ENCODE measurements at places on chromosomes 4 and X.

GRCh38 chrX:131854581-131854980 is 168.5 kb upstream of the STK26 start:
- DNase-seq: no peak

DNA sequence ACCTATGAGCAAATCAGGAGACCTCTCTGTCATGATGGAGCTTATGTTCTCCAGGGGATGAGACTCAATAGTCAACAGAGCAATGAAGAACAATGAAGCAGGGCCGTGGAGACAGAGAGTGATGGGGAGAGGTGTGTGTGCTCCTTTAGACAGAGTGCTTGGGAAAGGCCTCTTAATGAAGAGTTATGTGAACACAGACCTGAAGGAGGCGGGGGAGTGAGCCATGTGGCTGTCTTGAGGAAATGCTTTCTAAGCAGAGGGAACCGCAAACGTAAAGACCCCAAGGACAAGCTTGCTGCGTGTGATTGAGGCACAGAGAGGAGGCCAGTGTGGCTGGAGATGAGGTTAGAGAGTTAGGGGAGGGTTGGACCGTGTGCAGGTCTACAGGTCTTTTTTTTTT is 53.1 kb downstream of the CHRNA9 start:
- DNase-seq: no peak

DNA sequence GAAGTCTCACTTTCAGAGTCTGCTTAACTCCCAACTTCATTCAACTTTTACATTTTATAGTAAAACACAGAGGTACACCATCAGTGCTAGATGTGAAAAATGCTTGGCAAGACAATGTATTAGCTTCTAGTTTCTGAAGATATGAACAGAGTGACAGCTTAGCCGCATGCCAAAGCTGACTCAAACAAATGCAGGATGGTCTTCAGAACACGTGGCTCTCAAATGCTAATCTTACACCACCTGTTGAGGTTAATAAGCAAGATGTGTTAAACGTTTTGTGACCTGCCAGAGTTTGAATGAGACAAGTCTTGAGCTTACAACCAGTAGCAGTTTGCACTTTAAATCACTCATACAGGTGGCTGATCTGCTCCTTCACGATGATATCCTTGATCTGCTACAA is 18.9 kb upstream of the GPM6B start:
- no peak for DNase-seq

GRCh38 chr4:6180841-6181631 is 19.3 kb downstream of the JAKMIP1 start:
- DNase-seq: no peak

DNA sequence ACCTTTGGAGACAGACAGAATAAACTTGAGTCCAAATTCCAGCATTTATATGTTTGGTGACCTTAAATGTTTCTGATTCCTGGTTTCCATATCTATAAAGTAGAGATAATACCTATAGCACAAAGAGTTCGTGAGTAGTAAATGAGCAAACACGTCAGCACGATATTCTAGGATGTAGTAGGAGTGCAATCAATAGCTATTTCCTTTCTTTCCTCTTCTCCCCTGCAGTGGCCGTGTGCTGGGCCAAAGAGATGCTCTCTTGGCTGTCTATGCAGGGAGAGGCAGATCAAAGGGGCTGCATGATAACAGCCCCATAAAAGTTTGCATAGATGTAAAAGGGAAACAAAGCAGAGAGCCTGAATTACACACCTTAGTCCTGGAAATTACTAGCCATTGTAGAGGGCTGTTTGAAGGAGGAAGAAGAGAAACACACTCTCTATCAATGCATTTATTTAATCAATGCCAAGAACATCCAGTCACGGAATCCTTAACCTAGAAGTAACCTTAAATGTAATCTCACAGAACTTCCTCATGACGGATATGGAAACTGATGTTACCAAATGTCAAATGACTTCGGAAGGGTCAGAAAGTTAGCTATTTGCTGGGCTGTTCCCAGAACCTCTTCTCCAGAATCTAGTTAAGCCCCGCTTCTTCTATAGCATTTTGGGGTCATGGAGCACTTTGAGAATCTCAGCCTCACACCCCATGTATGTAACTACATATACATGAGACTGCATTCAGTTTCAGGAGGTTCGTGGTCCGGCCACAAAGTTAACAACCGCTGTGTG is 35.5 kb upstream of the PLAC8 start:
- DNase-seq: no peak

DNA sequence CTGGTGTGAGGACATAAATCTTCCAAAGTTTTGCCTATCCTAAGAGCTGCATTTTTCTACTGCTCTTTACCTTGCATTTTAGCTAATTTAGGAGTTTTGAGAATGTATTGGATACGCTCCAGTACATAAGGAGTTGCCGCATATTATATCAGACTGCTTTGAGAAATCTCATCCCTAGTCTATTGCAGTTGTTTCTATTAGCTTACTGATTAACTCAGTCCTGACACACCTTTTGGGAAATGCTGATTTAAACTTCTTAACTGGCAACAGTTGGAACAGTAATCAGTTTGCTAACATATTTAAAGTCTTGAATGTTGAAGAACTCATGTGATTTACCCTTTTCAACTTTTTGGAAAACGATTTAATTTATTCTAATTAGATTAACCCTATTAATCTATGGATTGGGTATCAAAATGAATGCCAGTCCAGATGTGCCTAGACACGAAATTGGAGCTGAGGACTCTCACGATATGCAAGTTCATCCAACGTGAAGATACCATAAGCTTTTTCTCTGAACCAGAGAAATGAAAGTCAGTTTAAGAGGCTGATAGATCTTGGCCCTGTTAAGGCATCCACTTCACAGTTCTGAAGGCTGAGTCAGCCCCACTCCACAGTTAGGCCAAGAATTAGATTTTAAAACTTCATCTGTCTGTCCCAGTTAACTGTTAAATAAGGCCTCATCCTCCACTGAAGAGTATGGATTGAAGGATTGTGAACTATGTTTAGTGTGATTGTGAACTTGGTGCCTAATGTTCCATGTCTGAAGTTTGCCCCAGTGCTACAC is 90.0 kb downstream of the MAOA start:
- no peak for DNase-seq

GRCh38 chr4:135548711-135549110 is 1347.1 kb upstream of the PABPC4L start:
- no peak for DNase-seq

DNA sequence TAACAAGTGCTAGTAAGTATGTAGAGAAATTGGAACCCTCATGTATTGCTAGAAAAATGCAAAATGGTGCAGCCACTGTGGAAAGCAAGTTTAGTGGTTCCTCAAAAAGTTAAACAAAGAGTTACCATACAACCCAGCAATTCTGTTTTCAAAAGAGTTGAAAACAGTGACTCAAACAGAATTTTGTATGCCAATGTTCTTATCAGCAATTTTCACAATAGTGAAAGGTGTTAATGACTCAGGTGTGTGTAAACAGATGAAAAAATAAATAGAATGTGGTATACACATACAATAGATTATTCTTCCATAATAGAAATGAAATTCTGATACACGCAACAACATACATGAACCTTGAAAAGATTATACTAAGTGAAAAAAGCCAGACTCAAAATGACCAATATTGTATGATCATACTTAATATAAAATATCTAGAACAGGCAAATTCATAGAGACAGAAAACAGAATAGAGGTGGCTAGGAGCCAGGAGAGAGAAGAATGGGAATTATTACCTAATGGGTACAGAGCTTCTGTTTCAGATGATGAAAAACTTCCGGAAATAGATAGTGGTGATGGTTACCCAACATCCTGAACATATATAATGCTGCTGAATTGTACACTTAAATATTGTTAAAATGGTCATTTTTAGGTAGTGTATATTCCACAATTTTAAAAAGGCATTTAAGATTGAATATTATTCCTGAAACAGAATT is 51.6 kb downstream of the WDFY3 start:
- no peak for DNase-seq

DNA sequence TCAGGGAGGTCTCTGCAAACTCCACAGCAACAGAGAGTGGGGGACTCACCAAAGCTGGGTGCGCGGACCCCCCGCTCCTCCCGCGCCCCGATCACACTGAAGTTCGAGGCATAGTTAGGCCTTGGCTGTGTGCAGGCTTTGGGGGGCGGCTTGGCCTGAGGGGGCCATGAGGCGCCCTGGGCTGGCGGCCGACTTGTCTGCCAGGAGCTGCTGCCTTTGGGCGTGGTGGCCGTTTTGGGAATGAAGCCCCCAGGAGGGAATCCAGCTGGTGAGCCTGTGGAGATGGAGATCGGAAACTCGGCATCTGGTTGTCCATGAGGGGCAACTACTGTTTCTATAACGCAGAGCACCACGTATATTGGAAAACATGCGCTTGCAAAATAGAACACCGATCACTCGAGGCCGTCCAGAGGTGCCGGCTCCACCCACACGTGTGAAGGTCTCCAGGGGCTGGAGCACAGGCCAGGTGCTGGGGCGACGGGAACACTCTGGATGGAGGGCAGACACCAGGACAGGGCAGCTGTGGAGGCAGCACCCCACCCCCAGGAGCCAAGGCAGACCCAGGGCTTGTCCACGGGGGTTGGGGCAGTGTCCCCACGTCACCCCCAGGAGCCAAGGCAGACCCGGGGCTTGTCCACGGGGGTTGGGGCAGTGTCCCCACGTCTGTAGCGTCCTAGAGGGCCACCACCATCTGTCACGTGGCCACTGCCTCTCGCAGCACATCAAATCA is 25.9 kb upstream of the CPLX1 start:
- no peak for DNase-seq

DNA sequence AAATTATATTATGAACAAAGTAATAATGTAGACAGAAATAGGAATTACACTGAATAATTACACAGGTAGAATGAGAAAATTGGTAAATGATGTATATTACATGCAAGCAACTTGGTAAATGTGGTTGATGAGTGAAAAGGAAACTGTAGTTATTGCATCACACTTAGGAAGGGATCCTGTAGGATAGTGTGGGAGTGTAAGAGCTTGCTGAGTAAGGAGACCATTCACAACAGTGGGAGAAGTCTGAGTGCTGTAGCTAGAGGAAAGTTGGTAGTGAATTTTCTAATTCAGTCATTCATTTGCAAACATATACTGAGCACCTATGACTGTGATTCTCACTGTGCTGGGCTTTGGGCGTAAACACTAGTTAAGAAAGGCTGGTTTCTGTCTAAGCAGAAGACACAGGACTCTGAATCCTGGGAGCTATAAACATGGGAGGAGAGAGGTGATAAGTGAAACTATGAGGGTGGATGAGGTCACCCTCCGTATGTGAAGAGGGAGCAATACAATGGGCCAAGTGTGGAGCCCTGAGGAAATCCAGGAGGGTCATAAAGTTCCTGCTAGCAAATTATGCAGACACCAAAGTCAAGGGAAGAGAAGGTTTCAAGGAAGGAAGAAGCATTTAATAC is 14.2 kb upstream of the CPE start:
- DNase-seq: no peak

DNA sequence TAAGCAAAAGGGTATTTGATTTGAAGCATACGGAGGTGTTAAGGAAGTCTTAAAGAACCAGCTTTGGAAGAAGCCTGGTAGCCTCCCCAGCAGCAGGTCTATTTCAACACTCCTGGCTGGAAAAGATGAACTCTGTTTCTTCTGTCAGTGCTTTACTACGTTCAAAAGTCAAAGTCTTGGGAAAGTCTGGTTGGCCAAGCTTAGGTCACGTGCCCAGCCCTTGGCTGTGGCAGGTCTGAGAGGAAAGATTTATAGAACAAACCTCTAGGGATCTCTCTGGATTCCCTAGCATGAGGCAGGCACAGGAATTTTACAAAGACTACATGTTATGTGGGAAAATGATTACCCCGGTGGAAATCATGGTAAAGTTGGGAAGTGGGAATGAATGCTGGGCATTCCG is 8.6 kb upstream of the ARHGAP10 start:
- no peak for DNase-seq

DNA sequence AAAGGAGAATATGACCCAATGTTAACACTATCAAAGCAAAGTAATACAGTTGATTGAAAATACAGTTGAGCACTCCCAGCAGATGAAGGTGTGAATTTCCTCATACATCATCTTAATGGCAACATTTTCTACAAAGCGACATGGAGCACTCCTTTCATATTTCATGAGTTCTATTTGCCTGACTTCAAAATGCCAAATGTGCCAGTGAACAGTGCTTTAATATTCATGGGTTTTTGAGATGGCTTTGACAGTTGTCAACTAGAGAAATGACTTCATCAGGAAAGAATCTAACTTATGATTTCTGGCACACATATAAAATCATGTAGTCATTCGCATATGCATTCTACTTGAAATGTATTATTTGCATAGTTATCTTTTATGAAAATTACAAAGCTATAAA is 222.4 kb downstream of the GALNTL6 start:
- DNase-seq: no peak

GRCh38 chr4:13966231-13967195 is 339.0 kb upstream of the BOD1L1 start:
- DNase-seq: peak; percentile 53

GRCh38 chrX:20217906-20218305 is 48.8 kb downstream of the RPS6KA3 start:
- DNase-seq: no peak

- DNase-seq: no peak
Observed at GRCh38 chr4:164261831-164262230, 492.1 kb upstream of the SMIM31 start.

DNA sequence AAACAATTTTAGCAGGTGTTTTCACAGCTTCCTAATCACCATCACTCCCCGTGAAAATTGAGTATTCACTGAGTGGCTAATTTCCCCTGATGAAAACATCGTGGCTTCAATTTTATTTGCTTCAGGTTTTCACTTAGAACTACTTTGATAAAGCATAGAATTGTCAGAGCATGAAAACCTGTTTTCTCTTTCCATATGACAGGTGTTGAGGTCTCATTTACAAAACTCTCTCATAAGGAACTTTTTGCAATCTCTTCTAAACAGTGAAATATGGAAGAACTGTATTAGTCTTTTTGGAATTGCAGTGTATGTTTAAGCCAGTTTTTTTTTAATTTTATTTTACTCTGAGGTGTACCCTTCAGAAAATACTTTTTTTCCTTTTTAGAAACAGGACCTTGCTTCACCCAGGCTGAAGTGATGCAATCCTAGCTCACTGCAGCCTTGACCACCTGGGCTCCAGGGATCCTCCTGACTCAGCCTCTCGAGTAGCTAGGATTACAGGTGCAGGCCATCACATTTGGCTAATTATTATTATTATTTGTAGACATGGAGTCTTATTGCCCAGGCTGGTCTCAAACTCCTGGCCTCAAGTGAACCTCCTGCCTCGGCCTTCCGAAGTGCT is 111.2 kb upstream of the RAPGEF2 start:
- DNase-seq: no peak

- no peak for DNase-seq
Observed at GRCh38 chrX:123990602-123991001, 29.1 kb downstream of the STAG2 start.

DNA sequence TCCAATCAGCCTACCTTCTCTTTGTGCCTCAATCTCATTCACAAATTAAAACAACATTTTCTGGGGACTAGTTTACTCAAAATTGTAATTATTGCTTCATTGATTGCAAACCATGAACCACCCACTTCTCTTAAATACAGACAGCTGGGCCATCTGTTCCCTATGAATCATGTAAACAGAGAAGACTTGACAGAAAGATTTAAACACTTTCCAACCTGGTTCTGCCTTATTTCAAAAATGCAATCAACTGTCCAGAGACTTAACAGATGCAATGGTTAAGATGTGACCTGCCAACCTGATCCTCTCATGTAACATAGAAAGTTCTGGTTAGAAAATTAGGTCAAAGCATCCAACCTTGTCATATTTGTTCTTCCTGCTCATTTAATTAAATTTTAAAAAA is 20.8 kb upstream of the SERTM2 start:
- no peak for DNase-seq

GRCh38 chr4:76488888-76489685 is 54.1 kb downstream of the SHROOM3 start:
- no peak for DNase-seq

Data from smooth muscle cell of the brain vasculature (primary cell).